Stimulated activated CD8-positive, alpha-beta memory T cell treated with anti-CD3 and anti-CD28 coated beads, Interleukin-4, amount 100 ng/mL, for 24 hours (primary cell): ENCODE measurements at places on chromosomes 12 and 14.

DNA sequence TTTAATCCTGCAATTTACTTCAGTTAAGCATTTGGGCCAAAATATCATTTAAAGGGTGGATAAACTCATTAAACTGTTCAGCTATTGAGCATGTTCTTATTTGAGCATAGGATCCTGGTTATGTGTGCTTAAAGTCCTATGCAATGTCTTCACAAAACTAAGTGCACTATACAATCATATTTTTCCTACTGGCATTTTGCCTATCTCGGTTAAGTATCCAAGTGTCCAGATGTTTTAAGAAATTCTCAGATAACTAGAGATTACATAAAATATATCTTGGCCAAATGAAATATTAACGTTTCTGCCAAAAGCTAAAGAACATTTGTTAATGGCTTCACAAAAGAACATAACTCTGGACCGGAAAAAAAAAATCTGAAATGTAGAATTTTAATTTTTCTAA is 250.8 kb upstream of the LRFN5 start:
- DNase-seq, result no peak

- no peak for DNase-seq
These were observed 3.8 kb downstream of the KRT73 start for GRCh38 chr12:52614381-52615207.

DNA sequence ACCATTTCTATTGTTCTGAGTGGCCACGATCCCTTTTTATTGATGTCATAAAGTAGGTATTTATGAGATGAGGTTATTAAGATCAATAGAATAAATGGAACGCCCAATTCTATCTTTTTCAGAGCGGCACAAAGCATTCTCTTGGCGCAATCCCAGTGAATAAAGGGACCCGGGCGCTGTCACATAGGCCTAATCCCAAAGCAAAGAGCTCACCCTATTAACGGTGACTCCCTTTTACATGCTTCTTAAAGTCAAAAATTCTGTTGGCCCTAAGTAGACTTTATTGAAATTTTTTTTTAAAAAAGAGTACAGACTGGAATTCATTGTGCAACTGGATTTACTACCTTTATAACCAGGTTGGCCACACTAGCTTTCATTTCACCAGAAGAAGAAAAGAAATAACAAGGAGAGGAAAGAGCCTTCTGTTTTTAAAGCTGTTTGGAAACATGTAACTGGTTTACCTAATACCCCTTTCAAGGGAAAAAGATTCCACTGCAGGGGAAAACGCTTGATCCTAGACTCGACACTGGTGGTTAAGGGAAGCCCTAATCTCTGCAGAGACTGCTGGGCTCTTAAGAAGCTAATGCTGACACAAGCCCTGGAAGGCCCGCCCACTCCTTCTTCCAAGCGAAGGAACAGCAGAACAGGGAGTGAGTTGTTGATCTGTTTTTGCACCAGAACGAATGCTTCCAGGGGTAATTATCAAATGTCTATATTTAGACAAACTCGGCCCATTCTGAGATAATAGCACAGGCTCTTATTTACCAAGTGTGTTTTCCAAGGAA is 381.2 kb downstream of the BCL11B start:
- no peak for DNase-seq

- no peak for DNase-seq
These were observed 404.4 kb upstream of the RGS6 start for GRCh38 chr14:71527838-71528237.

- no peak for DNase-seq
These were observed 10.5 kb downstream of the SNX6 start for GRCh38 chr14:34619471-34619870.

DNA sequence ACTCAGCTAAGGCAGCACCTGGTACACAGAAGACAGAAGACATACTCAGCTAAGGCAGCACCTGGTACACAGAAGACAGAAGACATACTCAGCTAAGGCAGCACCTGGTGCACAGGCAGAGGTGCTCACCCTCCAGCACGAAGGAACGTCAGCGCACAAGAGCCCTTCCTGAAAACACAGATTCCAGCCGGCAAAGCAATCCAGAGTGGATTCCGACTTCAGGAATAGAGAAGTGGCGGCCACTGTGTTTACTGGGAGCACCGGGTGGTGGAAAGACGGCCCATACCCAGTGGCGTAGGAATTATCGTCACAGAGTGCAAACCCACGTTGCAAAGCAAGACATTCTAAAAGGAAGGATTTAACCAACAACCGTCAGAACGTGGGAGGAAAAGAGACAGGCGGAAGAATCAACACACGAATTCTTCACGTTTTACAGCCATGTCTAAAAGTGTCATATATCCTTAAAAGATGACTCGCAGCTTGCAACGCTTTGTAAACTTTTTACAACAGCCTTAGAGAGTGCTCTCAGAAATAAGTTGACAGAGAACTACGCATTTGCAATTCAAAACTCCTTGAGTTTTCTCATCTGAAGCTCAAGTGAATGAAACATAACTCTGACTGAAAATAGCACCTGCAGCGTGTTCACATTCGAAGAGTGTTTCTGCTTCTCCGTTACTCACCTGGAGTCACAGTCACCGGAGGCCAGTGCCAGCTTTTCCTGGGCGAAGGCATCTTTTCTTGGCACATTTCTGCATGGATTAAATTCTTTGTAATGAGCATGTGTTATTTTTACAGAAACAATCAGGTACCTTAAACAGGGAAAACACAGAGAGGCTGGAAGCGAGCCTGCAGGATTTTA is 55.8 kb upstream of the GALNT9 start:
- DNase-seq, result no peak

DNA sequence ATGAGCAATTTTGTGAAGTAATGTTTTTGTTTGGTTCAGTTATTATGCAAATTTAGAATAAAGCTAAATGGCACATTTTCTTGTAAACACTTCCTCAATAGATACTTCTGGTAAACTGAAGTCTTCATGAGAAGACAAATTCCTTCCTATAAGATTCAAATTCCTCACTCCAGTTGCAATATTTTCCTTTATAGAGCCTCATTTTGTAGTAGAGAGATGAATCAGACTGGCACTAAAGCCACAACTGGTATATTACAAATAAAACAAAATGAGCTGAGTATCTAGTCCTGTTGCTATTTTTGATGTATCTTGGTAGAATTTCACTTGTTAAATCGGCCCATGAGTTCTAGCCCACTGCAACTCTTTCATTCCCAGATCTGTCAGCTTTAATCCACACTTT is 5.5 kb downstream of the LGR5 start:
- DNase-seq, result no peak

DNA sequence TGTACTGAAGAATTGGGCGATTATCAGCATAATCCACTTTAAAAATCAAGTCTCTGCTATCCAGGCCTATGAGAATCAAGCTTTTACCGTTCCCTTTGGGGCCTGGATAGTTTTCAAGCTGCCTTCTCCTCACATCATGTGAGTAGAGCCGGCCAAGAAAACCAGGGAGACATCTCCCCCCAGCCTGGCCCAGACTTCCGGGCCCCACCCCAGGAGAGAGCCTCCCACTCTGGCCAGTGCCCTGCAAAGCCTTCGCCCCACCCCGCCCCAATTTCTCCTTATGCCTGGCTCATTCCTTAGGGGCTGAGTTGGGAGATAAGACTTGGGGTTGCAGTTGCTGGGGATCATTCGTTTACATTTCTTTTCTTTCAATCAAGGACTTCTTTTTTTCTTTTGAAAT is 1.4 kb upstream of the TMEM132C start:
- no peak for DNase-seq

DNA sequence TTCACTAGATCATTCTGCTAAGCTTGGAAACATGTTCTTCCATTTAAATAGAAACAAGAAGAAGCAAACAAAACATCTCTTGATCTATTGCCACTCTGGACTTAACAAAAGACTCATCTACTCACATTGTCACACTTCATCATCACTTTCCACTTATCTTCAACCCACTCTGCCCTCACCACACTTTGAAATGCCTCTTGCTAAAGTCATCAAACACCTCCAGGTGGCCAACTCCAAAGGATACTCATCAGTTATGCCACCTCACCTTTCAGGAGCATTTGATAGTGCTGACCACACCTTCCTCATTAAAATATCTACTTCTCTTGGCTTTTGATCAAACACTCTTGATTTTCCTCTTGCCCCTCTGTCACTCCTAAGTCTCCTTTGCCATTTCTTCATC is 7.2 kb downstream of the EFCAB11 start:
- no peak for DNase-seq

- no peak for DNase-seq
These were observed 74.3 kb downstream of the RFLNA start for GRCh38 chr12:124369055-124369826.

- DNase-seq, result no peak
These were observed 75.0 kb downstream of the BICD1 start for GRCh38 chr12:32181498-32182175.

GRCh38 chr14:103994535-103995184 is 52.3 kb upstream of the RD3L start:
- no peak for DNase-seq

- peak; percentile 49 for DNase-seq
These were observed 963 bp downstream of the ATL1 start for GRCh38 chr14:50560931-50561285.

DNA sequence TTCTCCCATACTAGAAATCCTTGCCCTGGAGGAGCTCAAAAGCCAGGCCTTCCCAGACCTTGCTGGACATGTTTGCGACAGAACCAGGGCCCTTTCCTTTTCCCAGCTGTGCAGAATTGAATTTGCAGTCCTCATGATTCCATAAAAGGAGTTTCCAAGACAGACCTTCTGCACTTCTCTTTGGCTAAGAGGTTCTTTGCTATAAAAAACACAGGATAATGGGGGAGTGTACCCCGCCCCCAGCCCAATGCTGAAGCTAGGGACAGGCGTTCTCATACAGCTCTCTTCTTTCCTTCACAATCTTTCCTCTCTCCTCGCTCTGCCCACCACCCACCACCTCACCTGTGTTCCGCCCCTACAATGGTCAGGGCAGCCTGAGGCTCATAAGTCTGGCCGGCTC is 172.3 kb upstream of the FKBP4 start:
- DNase-seq, result no peak

DNA sequence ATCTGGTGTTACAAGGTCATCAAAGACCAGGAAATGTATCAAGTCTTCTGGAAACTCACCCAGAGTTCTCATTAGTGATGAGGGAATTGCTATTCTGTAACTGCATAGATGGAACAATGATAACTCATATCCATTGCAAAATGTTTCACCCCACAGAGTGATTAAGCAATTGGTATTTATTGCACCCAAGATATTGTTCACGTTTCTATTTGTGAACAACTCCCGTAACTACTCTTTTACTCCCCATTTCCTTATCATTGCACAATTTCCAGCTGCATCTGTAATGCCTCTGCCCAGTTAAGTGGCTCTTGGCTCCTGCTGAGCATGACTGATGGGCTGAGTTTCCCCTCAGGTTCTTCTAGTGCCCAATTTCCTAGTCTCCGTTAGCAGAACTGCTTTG is 108.7 kb upstream of the PRICKLE1 start:
- DNase-seq, result no peak

DNA sequence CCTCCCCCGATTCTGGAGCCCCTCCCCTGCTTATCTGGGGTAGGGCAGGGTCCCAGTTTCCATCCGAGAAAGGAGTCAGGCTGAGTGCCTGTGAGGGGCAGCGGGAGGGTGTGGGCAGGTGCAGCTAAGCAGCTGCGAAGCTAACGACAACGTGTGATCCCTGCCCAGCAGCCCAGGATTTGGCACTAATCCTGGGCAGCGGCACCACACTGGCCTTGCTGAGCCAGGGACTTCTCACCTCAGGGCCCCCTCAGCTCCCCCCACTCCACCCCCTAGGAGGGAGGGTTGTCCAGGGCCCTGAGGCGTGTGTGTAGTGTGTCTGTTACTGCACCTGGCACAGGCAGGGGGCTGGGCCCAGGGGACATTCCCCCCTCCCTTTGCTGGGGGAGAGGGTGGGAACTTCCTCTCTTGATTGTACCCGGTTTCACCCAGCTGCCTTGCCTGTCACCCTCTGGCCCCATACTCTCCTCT is 1.8 kb downstream of the SMIM41 start:
- DNase-seq, result no peak

DNA sequence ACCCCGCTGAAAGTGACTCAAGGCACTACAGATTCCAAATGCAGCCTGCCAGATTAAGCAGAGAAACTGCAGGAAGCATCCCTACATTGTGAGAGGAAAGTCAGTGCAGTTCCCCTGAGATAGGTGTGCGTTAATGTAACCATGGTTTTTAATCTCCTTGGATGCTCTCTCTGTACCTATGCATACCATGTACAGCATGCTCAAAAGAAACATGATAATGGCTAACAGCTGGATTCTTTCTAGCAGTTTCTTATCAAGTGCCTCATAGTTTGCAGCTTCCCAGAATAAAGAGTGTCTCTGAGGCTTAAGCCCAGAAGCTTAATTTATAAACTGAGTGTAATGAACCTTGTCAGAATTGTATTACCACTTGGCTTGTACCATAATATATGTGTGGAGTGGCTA is 17.1 kb upstream of the MDM1 start:
- no peak for DNase-seq

GRCh38 chr12:129381715-129382114 is 522.1 kb downstream of the TMEM132D start:
- no peak for DNase-seq

GRCh38 chr12:124248941-124249825 is 45.7 kb upstream of the RFLNA start:
- DNase-seq, result no peak

DNA sequence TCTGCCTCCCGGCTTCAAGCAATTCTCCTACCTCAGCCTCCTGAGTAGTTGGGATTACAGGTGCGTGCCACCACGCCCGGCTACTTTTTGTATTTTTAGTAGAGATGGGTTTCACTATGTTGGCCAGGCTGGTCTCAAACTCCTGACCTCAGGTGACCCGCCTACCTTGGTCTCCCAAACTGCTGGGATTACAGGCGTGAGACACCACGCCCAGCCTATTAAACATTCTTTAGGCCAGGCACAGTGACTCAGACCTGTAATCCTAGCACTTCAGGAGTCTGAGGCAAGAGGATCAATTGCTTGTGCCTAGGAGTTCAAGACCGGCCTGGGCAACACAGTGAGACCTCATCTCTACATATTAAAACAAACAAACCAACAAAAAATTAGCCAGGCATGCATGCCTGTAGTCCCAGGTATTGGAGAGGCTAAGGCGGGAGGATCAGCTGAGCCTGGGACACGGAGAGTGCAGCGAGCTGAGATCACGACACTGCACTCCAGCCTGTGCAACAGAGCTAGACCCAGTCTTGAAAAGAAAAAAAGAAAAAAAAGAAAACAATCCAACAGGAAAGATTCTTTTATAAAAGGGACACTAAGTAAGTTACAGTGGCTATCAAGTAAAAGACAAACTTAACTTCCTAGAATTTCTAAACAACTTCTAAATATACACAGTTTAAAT is 70.2 kb downstream of the HECTD1 start:
- DNase-seq, result no peak

DNA sequence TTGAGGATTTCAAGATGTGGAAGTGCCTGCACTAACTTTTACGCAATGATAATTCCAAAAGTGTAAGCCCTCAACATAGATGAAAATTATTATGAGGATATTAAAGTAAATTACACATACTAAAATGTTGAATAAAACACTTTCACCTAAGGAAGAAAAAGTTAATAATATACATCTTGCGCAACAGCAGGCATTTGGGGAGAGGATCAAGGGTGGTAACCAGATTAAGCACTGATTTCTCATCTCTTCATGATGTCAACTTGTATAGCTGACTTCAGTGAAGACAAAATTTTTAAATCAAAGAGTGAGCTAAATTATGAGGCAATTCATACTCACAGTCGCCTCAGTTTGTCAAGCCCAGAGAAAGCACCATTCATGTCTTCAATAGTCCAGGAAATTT is 33.8 kb downstream of the LRIG3 start:
- no peak for DNase-seq
